NCI-H1048 (cell line): ENCODE measurements at places on chromosomes 4 and X.

GRCh38 chr4:59597536-59598329 is 1602.4 kb upstream of the ADGRL3 start:
- no peak for DNase-seq

- no peak for DNase-seq
Measured at GRCh38 chr4:145808021-145808650, 128.2 kb downstream of the C4orf51 start.

- DNase-seq, result no peak
Measured at GRCh38 chr4:24172406-24172805, 282.6 kb upstream of the PPARGC1A start.

DNA sequence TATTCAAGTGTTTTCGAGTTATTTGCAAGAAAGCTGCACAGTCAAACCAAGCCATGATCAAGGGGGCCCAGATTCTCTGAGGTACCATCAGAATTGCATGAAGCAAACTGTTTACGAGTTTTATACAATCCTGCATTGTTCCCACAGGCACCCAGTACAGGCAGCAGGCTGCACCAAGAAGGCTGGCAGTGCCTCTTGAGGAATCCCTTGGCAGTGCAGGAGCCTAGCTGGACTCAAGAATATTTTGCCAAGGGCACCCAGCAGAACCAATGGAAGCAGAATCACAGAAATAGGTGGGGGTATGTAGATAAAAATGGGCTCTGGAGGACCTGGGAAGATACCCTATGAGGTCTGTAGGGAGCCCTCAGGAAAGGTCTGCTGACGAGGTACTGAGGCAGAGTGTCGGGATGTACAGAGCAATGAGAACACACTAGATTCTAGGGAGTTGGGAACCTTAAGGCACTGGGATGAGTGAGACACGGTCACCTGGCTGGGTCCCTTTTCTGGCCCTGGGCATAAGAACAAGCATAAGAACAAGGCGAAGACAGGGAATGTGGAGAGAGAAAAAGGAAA is 2.5 kb upstream of the PLP1 start:
- no peak for DNase-seq

GRCh38 chr4:152870606-152871005 is 65.5 kb upstream of the FHDC1 start:
- DNase-seq, result no peak

- no peak for DNase-seq
Measured at GRCh38 chr4:106316773-106317409, 541 bp downstream of the AIMP1 start.
